Caco-2 (cell line): ENCODE measurements at places on chromosomes 5 and 9. TPM values are rescaled to one million over a fixed set of nuclear protein-coding genes. Genes with fewer than 3 reads are reported as not detected.
A peak's percentile ranks its signal among the peaks of the same experiment; 100 is the strongest.

GRCh38 chr9:37408933-37409710 is 13.4 kb upstream of the GRHPR start:
- no peaks in the 10 kb centered on the region for H3K36me3 ChIP-seq
- no peaks in the 10 kb centered on the region for H3K27me3 ChIP-seq
- H3K4me3 ChIP-seq, result no peak overlapping the region
- peaks cover 17% of the 10 kb centered on the region for H3K4me1 ChIP-seq
- H3K27ac ChIP-seq, result no peak overlapping the region

ZNF618 gene
- total RNA-seq, result 1.2 and 1.5 TPM in 2 replicates

DNA sequence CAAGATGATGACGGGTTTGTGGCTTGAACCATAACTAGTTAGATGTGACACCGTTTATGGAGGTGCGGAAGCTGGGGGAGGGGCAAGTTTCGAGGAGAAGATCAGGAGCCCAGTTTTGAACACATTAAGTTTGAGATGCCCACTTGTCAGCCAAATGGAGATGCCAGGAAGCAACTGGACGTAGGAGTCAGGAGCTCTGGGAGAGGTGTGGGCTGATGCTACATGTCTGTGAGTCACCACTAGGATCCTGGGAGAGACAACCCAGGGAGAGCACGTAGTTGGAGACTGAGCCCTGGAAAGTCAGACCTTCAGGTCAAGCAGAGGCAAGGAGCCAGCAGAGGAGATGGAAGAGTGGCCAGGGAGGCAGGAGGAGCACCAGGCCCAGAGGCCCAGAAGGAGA is 48.8 kb upstream of the SLC25A51 start:
- peaks cover 2% of the 10 kb centered on the region for H3K36me3 ChIP-seq
- peak overlapping the region; percentile 32 for H3K27ac ChIP-seq
- peaks cover 24% of the 10 kb centered on the region for H3K4me1 ChIP-seq
- H3K27me3 ChIP-seq, result no peaks in the 10 kb centered on the region
- no peak for DNase-seq

- no peaks in the 10 kb centered on the region for H3K36me3 ChIP-seq
- no peak for DNase-seq
- H3K27ac ChIP-seq, result no peak overlapping the region
- no peak overlapping the region for H3K4me3 ChIP-seq
- no peaks in the 10 kb centered on the region for H3K27me3 ChIP-seq
These were observed 2.3 kb downstream of the FAM170A start for GRCh38 chr5:119631660-119632059.

GRCh38 chr5:177548495-177548894 is 5.9 kb downstream of the FAM193B start:
- no peak overlapping the region for H3K4me3 ChIP-seq
- peaks cover 14% of the 10 kb centered on the region for H3K4me1 ChIP-seq
- H3K36me3 ChIP-seq, result peaks cover 2% of the 10 kb centered on the region
- H3K27me3 ChIP-seq, result no peaks in the 10 kb centered on the region
- peak overlapping the region; percentile 33 for H3K27ac ChIP-seq
- no peak for DNase-seq

GRCh38 chr9:92965061-92965758 is 17.9 kb downstream of the FGD3 start:
- no peaks in the 10 kb centered on the region for H3K36me3 ChIP-seq
- H3K4me3 ChIP-seq, result peak overlapping the region; percentile 49
- peak overlapping the region; percentile 32 for H3K27ac ChIP-seq
- DNase-seq, result no peak
- H3K4me1 ChIP-seq, result peaks cover 14% of the 10 kb centered on the region; the same call in 1 of the 2 replicates
- no peaks in the 10 kb centered on the region for H3K27me3 ChIP-seq

- no peaks in the 10 kb centered on the region for H3K27me3 ChIP-seq
- H3K27ac ChIP-seq, result no peak overlapping the region
These were observed 79.7 kb downstream of the ZNF354C start for GRCh38 chr5:179139936-179140235.

DNA sequence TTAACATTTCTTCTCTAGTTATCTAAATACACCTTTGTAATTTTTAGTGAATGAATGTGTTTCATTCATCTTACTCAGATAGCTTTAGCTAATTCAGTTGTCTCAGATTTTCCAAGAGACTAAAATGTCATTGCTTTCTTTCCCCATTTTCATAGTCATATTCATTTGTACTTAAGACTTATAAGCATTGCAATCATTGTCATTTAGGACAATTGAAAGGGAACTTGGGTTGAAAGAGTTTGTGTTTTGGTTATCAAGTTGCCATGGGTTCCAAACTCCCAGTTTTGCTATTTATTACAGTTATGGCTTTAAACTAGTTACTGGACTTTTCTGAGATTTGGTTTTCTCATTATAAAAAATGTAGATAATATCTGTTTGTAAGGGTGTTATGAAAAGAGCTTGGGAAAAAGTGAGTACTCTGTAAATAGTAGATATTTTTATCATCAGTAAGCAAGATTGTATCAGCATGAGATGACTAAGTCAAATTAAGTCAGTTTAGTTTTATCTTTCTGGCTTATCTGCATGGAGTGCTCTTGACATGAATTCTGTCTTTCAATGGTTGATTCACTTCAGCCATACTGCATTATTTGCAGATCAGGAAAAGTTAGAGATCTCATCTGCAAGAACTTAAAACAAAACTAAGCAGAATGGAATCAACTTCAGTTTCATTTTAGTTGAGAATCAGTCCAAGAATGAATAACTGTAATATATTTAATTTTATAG is 107.5 kb downstream of the PBX3 start:
- no peak for DNase-seq
- no peaks in the 10 kb centered on the region for H3K36me3 ChIP-seq
- H3K27ac ChIP-seq, result no peak overlapping the region
- no peaks in the 10 kb centered on the region for H3K4me1 ChIP-seq
